ENCODE measurements at places on chromosomes 3 and 15. TPM values are rescaled to one million over a fixed set of nuclear protein-coding genes. Genes with fewer than 3 reads are reported as not detected.

The SLC35G2 gene
- 8.2 TPM for total RNA-seq

The CRYBG3 gene
- total RNA-seq: 18.3 TPM

The ARGFX gene
- total RNA-seq: not detected

The SPESP1 gene
- 1.5 TPM for total RNA-seq

The RPS17 gene
- total RNA-seq: 888 TPM

The IL5RA gene
- total RNA-seq: 0.81 TPM

The GPR62 gene
- 0.53 TPM for total RNA-seq

The TMEM158 gene
- 0.56 TPM for total RNA-seq

The PATL2 gene
- total RNA-seq: 6.8 TPM
